Lower lobe of right lung (tissue), 2 donors: ENCODE measurements at places on chromosomes 2 and 18. TPM values are rescaled to one million over a fixed set of nuclear protein-coding genes. Genes with fewer than 3 reads are reported as not detected.

The GPC1 gene
- 14.7 TPM for total RNA-seq

The VWC2L gene
- not detected for total RNA-seq

The EHD3 gene
- 11.0 TPM for total RNA-seq

DNA sequence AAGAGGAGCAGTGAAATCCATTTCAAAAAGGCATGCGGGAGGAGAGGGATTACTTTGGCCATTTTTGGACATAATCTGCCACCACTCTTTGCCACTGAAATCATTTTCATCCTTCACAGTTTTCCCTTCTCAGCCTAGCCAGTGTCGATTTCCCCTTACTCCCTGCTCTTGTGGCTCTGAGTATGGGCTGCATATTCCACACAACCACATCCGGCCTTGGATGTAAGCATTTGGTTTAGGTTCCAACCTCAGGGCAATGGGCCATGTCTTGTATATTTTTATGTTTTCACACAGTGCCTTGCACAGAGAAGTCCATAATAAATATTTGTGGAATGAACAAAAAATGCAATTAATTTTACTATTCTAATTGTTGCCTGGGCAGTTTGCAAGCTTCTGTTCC is 7.7 kb upstream of the SERPINE2 start:
- DNase-seq: no peak

GRCh38 chr18:22800551-22800951 is 132.6 kb upstream of the RBBP8 start:
- no peak for DNase-seq

DNA sequence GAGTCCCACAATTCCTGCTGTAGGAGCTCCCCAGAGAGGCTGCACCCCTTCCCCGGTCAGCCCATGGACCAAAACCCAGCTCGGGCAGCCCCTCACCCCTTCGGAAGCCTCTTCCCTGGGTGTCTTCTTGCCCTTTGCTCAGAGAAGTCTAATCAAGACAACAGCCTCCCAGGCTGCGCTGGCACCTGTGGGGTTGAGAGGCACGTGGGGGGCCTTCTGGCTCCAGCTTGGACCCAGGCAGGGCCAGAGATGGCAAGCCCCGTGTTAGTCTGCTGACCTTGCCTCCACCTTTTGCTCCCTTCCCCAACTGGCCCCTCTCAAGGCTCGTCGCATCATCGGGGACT is 10.4 kb downstream of the SLC4A3 start:
- DNase-seq: no peak

DNA sequence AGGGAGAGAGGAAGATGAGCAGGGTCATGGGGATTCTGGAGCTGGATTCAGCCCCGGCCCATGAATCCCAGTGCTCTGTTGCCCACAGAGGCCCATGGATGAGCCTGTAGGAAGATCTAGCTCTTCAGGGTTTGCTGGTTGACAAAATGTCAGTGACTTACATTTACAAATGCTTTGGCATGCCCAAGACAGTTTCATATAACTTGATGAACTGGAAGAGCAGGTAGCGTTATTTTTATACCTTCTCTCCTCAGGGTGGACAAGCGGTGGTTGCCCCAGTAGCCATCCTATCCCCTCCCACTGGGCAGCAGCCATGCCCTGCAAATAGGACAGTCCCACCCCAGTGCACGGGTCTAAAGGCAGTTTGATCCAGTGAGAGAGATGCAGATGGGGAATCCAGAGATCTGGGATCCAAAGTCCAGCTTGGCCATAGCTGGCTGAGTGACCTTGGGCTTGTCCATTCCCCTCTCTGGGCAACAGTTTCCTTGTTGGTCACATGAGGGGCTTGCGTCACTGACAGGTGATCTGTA is 21.5 kb upstream of the KCNK3 start:
- DNase-seq: no peak

- no peak for DNase-seq
Measured at GRCh38 chr2:98778151-98778550, 47.2 kb upstream of the MGAT4A start.

- no peak for DNase-seq
Measured at GRCh38 chr2:126788113-126788512, 110.6 kb upstream of the TEX51 start.

- no peak for DNase-seq
Measured at GRCh38 chr2:167844714-167845530, 402.5 kb downstream of the STK39 start.
